ENCODE measurements at places on chromosomes 16 and 17. TPM values are rescaled to one million over a fixed set of nuclear protein-coding genes. Genes with fewer than 3 reads are reported as not detected.

Gene CPPED1
- total RNA-seq, result 28.6 TPM

Gene CMTM2
- not detected for total RNA-seq

Gene C1QTNF8
- not detected for total RNA-seq

Gene NGFR
- total RNA-seq, result 0.28 TPM

Gene SCIMP
- not detected for total RNA-seq

Gene RDM1
- 0.30 TPM for total RNA-seq

Gene MILR1
- total RNA-seq, result 6.2 TPM

Gene MMP2
- total RNA-seq, result 1,520 TPM

Gene KRT27
- total RNA-seq, result not detected
